ENCODE measurements at places on chromosomes 13 and 19. TPM values are rescaled to one million over a fixed set of nuclear protein-coding genes. Genes with fewer than 3 reads are reported as not detected.

Gene TEKTIP1
- total RNA-seq = 2.2 TPM

Gene SLC25A41
- not detected for total RNA-seq

Gene C19orf85
- total RNA-seq = not detected

Gene ZNF699
- total RNA-seq = 9.0 TPM

Gene IL12RB1
- 14.6 TPM for total RNA-seq

Gene FRY
- 93.7 TPM for total RNA-seq

Gene LENG9
- total RNA-seq = 7.3 TPM

DNA sequence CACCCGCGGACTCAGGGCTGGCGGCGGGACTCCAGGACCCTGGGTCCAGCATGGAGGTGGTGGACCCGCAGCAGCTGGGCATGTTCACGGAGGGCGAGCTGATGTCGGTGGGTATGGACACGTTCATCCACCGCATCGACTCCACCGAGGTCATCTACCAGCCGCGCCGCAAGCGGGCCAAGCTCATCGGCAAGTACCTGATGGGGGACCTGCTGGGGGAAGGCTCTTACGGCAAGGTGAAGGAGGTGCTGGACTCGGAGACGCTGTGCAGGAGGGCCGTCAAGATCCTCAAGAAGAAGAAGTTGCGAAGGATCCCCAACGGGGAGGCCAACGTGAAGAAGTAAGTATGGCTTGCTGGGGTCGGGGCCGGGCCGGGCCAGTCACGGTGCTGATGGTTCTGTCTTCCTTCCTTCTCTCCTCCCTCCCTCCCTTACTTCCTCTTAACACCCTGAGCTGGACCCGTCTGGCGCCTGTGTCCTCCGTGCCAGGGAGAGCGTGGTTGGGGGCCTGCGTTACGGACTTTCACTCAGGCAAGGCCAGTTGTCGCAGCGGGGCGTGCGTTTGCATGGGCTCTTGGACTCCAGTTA, 1.4 kb downstream of the STK11 start:
- peaks cover 71% of the 10 kb centered on the region for H3K4me1 ChIP-seq
- H3K4me3 ChIP-seq = peak overlapping the region; percentile 80
- peak; percentile 71 for DNase-seq
- peak overlapping the region; percentile 71 for H3K27ac ChIP-seq

DNA sequence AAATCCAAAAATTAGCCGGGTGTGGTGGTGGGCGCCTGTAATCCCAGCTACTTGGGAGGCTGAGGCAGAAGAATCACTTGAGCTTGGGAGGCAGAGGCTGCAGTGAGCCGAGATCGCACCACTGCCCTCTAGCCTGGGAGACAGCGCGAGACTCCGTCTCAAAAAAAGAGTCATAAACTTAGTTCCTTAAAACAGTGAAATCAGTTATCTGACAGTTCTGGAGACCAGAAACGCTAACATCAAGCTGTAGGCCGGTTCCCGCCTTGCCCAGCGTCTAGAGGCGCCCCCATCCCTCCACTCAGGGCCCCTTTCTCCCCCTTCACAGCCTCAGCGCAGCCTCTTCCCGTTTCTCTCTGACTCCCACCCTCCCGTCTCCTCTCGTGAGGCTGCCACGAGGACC, 11.9 kb downstream of the ADAT3 start:
- H3K4me1 ChIP-seq = no peaks in the 10 kb centered on the region
- no peak for DNase-seq
- peaks cover 75% of the 10 kb centered on the region for H3K36me3 ChIP-seq
- no peak overlapping the region for H3K27ac ChIP-seq
- H3K27me3 ChIP-seq = no peaks in the 10 kb centered on the region

DNA sequence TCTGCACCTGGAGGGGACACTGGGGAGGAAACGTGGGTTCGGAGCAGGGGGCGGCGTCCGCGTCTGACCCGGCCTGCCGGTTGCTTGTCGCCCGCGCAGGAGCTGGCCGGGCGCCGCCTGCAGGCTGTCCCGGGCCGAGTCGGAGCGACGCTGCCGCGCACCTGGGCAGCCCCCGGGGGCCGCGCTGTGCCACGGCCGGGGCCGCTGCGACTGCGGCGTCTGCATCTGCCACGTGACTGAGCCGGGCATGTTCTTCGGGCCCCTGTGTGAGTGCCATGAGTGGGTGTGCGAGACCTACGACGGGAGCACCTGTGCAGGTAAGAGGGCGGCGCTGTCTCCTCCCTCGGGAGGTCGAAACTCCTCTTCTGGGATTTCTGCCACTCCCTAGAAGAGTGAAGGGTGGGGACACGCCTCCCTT, 1.3 kb downstream of the ITGBL1 start:
- H3K4me3 ChIP-seq = peak overlapping the region; percentile 52
- no peaks in the 10 kb centered on the region for H3K36me3 ChIP-seq
- H3K4me1 ChIP-seq = peaks cover 4% of the 10 kb centered on the region
- peak overlapping the region; percentile 34 for H3K27ac ChIP-seq
- no peaks in the 10 kb centered on the region for H3K27me3 ChIP-seq

DNA sequence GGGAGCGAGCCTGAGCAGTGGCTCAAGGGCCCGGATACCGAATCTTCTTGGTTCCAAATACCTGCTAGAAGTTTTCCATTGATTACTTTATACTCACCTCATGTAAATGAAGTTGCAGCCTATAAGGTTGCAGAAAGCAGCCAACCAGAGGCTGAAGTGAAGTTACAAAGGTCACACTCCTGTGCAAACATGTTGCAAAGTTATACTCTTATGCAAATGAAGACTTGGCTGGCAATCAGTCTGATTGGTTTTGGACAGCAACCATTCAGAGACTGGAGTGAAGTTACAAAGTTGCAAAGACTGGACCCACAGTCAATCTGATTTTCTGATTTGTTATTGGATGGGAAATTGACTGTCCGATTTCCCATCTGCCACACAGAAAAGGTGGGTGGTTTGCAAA, 152.5 kb downstream of the GGACT start:
- peaks cover 10% of the 10 kb centered on the region for H3K4me1 ChIP-seq
- H3K36me3 ChIP-seq = peaks cover 3% of the 10 kb centered on the region
- no peak for DNase-seq
- H3K27me3 ChIP-seq = no peaks in the 10 kb centered on the region

GRCh38 chr13:30149248-30149647, 158.1 kb downstream of the KATNAL1 start:
- H3K36me3 ChIP-seq = no peaks in the 10 kb centered on the region
- peaks cover 7% of the 10 kb centered on the region for H3K4me1 ChIP-seq
- DNase-seq = no peak
- H3K4me3 ChIP-seq = no peak overlapping the region
- H3K27me3 ChIP-seq = peaks cover 4% of the 10 kb centered on the region

DNA sequence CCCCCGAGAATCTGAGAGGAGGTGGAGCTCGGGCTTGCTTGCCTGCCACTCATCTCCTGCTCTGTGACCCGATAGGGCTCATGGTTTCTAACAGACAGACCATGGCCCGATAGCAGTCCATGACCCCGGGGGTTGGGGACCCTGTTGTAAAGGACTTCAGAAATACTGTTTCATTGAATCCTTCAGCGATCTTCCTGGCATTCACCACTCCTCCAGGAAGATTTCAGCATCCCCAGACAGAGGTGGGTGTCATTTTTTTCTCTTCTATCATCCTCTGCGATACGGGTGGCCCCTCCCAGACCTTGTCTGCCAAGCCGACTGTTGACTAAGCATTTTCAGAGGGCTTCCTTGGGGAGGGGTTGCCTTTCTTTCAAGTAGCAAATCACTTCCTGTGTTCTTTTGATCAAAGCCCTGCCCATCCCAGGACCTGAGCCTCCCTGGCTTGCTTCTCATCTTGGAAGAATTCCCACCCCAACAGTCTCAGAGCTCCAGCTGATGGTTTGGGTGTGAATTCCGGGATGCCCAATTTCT, 1.7 kb downstream of the MYO1F start:
- H3K27me3 ChIP-seq = no peaks in the 10 kb centered on the region
- no peak for DNase-seq
- H3K4me3 ChIP-seq = peak overlapping the region; percentile 60
- no peaks in the 10 kb centered on the region for H3K36me3 ChIP-seq
- peak overlapping the region; percentile 71 for H3K27ac ChIP-seq
- peaks cover 64% of the 10 kb centered on the region for H3K4me1 ChIP-seq

- H3K27ac ChIP-seq = no peak overlapping the region
- DNase-seq = no peak
- H3K4me3 ChIP-seq = no peak overlapping the region
- H3K4me1 ChIP-seq = peaks cover 29% of the 10 kb centered on the region
- H3K36me3 ChIP-seq = no peaks in the 10 kb centered on the region
These were observed 16.2 kb upstream of the CPB2 start for GRCh38 chr13:46121033-46121432.

- H3K4me1 ChIP-seq = peaks cover 25% of the 10 kb centered on the region
- H3K4me3 ChIP-seq = peak overlapping the region; percentile 77
- peak overlapping the region; percentile 79 for H3K27ac ChIP-seq
- no peaks in the 10 kb centered on the region for H3K27me3 ChIP-seq
- H3K36me3 ChIP-seq = peaks cover 12% of the 10 kb centered on the region
These were observed 2.5 kb upstream of the RPL36 start for GRCh38 chr19:5687360-5688198.

- no peak for DNase-seq
- H3K36me3 ChIP-seq = no peaks in the 10 kb centered on the region
- no peaks in the 10 kb centered on the region for H3K27me3 ChIP-seq
- H3K4me1 ChIP-seq = no peaks in the 10 kb centered on the region
These were observed 274.5 kb downstream of the LMO7 start for GRCh38 chr13:75910591-75910990.

DNA sequence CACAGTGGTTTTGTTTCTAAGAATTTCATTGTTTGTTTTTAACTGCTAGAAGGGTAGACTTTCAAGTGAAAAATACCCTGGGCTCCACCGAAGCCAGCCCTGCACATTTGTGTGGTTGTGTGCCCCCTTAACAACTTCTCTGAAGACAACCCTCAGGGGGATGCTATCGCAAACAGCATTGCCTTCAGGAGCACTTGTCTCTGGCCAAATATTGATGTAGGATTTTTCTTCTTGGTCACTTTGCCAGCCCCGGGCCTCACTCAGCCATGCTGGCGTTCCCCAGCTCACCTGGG, 69.2 kb upstream of the SERP2 start:
- DNase-seq = no peak
- peaks cover 34% of the 10 kb centered on the region for H3K4me1 ChIP-seq
- H3K27ac ChIP-seq = no peak overlapping the region
- H3K4me3 ChIP-seq = no peak overlapping the region

- H3K36me3 ChIP-seq = no peaks in the 10 kb centered on the region
- no peaks in the 10 kb centered on the region for H3K27me3 ChIP-seq
- H3K27ac ChIP-seq = no peak overlapping the region
- no peak for DNase-seq
- no peak overlapping the region for H3K4me3 ChIP-seq
These were observed 120.8 kb upstream of the PCDH20 start for GRCh38 chr13:61536433-61536832.

DNA sequence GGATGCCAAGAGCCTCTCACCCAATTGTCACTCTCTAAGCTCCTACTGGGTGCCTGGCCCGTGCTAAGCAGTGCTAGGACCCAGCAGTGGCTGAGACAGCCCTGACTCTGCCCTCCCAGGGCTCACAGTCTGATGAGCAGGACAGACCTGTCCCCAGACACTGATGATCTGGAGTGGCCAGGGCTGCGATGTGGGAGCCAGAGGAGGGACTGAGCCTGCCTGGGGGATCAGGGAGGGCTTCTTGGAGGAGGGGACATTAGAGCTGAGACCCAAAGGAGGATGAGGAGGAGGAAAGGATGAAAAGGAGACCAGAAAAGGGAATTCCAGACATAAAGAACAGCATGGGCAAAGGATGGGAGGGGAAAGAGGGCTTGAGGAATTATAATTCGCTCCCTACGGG, 6.6 kb downstream of the ERCC1 start:
- no peaks in the 10 kb centered on the region for H3K27me3 ChIP-seq
- peaks cover 15% of the 10 kb centered on the region for H3K4me1 ChIP-seq
- H3K27ac ChIP-seq = no peak overlapping the region

DNA sequence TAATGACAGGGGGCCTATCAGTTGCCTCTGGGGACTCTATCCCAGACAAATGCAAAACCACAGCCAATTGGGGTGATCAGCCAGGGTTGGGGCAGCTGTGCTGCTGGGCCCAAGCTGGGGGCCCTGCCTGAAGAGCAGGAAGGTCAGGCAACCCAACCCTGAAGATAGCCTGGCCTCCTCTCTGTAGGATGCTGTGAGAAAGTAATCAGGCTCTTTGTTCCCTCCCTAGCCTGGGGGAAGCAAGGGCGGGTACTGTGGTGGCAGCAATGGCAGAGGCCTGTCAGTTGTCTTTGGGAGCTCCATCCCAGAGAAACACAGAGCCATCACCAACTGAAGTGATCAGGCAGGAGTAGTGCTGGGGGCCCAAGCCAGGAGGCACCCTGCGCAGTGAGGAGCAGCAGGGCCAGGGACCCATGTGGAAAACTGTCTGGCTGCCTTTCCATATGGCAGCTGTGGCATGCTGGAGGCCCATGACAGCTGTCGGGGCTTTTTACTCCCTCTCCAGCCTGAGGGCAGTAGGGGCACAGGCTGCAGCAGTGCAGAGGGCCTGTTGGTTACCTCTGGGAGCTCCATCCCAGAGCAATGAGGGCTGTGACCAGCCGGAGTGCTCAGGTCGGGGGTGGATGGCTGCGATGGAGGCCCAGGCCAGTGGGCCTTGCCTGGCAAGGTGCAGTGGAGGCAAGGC, 73.6 kb upstream of the ATP12A start:
- no peak overlapping the region for H3K27ac ChIP-seq
- no peaks in the 10 kb centered on the region for H3K4me1 ChIP-seq
- H3K36me3 ChIP-seq = no peaks in the 10 kb centered on the region
- H3K27me3 ChIP-seq = no peaks in the 10 kb centered on the region
- no peak for DNase-seq

- no peaks in the 10 kb centered on the region for H3K36me3 ChIP-seq
- no peaks in the 10 kb centered on the region for H3K4me1 ChIP-seq
- no peaks in the 10 kb centered on the region for H3K27me3 ChIP-seq
- H3K27ac ChIP-seq = no peak overlapping the region
- no peak overlapping the region for H3K4me3 ChIP-seq
These were observed 1634.6 kb upstream of the PCDH20 start for GRCh38 chr13:63050287-63050686.

DNA sequence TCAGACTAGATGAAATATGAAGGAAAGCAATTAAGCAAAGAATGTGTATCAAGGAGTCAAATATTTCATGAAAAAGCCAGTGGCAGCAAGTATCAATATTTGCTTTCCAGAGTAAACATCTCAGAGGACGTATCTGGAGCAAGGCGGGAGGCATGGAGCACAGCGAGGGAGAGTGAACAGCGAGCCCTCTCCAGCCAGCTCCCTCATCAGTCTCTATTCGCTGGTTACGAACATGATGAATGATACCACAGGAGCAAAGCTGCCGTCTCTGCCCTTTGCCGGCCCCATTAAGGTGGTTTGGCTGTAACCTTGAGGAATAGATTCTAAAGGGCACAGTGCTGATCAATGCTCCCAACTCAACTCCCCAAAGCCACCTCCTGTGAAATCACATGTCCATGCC, 95.8 kb downstream of the CCNA1 start:
- DNase-seq = peak; percentile 44
- no peaks in the 10 kb centered on the region for H3K36me3 ChIP-seq
- H3K4me1 ChIP-seq = peaks cover 21% of the 10 kb centered on the region
- H3K27ac ChIP-seq = no peak overlapping the region
- H3K27me3 ChIP-seq = no peaks in the 10 kb centered on the region

- H3K36me3 ChIP-seq = peaks cover 50% of the 10 kb centered on the region
- H3K4me1 ChIP-seq = peaks cover 16% of the 10 kb centered on the region
- peak overlapping the region; percentile 96 for H3K4me3 ChIP-seq
- no peaks in the 10 kb centered on the region for H3K27me3 ChIP-seq
- DNase-seq = no peak
These were observed 622 bp upstream of the FDX2 start for GRCh38 chr19:10316229-10317044.

GRCh38 chr13:44322928-44323327, 50.7 kb upstream of the SERP2 start:
- H3K36me3 ChIP-seq = no peaks in the 10 kb centered on the region
- H3K4me1 ChIP-seq = peaks cover 5% of the 10 kb centered on the region
- no peak overlapping the region for H3K27ac ChIP-seq
- H3K27me3 ChIP-seq = no peaks in the 10 kb centered on the region

GRCh38 chr19:43739439-43740235, 15.1 kb downstream of the SMG9 start:
- peaks cover 14% of the 10 kb centered on the region for H3K4me1 ChIP-seq
- H3K4me3 ChIP-seq = no peak overlapping the region
- no peak for DNase-seq
- peak overlapping the region; percentile 15 for H3K27ac ChIP-seq

Data from lower lobe of right lung (tissue), 2 donors.